ENCODE measurements at places on chromosomes 7 and 10.

GRCh38 chr7:27808626-27809025, 68.7 kb downstream of the TAX1BP1 start:
- no peak for DNase-seq

- DNase-seq, result peak; percentile 12
Observed at GRCh38 chr7:1842321-1843221, 172.5 kb downstream of the ELFN1 start.

DNA sequence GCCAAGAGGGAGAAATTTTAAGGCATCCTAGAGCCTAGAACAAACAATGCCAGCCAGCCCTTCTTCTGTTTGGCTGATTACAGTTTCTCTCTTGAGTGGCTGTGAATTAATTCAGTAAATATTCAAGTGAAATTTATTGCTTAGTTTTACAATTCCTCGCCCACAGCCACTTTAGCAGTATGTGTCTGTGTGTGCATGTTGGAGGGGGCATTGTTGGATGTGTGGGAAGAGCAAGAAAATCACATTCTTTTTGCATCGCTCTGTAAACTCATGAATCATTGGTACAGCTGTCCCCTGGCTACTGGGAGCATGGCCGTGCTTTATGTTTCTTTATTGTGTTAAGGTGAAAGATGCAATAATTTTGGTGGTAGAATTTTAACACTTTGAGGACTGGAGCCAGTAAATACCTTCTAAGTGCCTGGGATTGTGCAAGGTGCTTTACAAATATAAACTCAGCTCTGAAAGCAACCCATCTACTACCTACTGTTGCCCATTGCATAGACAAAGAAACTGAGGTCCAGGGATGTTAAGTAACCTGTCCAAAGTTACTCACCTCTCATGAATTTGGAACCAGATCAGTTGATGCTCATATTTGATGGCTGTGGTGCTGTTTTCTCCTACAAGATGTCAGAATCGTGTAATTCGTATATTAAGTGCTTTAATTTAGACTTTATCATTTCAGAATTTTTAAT, 89.9 kb upstream of the BTBD16 start:
- DNase-seq, result no peak

- DNase-seq, result no peak
Observed at GRCh38 chr10:7251696-7252465, 159.0 kb downstream of the SFMBT2 start.

DNA sequence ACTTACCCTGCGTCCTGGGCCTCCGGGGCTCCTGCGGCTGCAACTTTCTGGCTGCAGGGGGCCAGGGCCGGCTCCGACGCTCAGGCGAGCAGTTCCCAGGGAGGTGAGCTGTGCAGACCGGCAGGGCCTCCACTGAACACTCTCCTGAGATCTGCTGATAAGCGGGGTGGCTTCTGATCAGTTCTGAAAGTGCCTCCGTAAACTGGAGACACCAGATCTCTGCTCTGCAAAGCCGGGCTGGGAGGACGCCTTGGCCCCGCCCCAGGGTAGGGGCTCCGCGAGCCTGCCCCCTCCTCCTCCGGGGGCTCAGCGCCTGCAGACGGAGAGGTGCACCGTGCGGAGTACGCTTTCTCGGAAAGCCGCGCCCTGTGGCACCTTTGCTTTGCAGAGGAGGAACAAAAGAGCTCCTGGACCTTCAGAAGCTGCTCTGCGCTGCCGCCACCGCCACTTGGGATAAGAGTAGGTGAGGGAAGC, 141.3 kb upstream of the VKORC1L1 start:
- no peak for DNase-seq

DNA sequence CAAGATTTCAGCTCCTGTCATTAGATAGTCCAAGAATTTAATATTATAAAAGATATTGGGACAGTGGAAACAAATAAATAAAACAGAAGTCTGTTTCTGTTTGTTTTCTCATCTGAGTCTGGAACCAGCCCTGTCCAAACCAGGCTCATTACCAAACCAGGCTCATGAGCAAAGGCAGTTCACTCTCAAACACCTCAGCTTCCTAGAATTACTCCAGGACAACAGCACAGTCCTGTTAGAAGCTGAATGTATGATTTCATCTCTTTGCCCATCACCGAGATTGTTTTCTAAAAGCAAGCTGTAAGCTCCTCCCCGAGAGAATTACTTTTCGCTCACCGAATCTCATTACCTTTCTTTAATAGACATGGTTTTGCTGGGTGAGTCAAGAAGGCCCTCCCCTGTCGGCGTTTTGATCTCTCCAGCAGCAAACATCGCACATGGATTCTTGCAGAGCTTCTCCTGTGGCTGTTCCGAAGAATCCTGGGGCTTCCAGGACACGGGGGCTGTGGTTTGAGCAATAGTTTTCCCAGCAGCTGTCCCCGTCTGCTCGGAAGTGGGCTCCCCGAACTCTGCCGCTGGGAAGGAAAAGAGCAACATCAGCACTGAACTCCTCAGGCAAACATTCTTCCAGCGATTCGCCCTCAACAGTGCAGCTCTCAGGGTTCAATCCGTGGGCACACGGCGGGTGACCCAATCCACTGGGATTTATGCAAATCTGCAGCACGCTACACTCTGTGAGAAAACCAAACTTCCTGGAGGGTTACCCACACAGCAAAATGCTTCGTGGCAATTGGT, 112.5 kb downstream of the SVIL start:
- DNase-seq, result no peak

GRCh38 chr7:134766779-134767519, 12.5 kb upstream of the CALD1 start:
- DNase-seq, result peak; percentile 35

DNA sequence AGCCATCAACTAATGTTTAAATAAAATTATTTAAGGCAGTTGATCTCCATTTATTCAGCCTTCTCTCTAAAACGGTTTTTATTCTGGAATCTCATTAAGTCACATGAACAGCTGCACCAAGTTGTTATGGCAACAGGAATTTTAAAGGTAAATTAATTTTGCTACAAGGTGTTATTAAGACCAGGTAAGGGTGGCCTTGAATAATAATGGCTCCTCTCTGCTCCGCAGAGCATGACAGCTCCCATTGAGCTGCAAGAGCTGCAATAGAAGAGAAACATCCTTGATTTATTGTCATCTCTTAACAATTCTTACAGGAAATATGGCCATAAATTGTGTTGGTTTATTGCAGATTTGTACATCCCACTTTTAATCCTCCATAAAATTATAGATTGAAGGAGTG, 165.8 kb downstream of the KLF6 start:
- DNase-seq, result no peak

- DNase-seq, result peak; percentile 69
Observed at GRCh38 chr7:140316165-140316661, 82.1 kb downstream of the SLC37A3 start.

DNA sequence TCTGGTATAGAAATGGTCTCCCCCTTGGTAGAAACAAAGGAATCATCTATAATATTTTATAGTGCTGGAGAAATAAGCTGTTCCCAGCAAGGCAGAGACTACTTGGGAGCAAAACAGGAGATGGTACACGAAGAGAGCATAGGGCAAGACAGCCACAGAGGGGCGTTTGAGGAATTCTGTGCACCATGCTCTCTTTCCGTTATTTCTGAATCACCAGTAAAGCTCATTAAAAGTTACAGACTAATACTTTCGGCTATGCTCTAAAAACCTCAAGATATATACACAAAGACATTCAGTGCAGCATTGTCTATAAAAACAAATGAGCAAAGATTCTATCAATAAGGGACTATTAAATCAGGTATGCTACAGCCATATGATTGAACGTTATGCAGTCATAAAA, 68.5 kb upstream of the FHIP2A start:
- DNase-seq, result no peak

Data from CD4-positive, alpha-beta T cell treated with Interleukin-15 for 1 hour (primary cell).